ENCODE measurements at places on chromosomes 7 and 10. TPM values are rescaled to one million over a fixed set of nuclear protein-coding genes. Genes with fewer than 3 reads are reported as not detected.

DNA sequence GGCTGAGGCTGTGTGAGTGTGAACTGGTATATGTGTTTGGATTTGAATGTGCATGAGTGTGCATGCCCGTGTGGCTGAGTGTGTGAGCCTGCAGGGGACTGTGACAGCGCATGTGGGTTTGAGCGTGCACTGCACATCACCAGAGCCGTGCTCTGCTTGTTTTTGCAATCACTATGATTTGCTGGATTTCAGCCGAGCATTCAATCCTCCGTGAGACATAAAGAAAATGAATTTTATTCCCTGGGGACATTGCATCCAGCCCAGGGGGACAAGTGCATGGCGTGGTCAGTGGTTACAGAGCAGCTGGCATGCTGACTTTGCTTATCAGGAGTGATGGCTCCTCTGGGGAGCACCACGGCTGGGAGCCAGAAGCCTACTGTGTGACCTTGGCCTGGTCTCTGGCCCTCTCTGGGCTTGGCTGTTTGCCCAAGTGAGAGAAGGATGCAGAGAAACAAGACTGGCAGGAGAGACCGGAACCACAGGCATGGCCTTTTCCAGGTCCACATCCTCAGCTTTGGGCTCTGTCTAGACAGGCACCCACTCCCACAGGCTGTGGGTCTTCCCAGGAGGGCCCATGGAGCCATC is 160.2 kb upstream of the UNC5B start:
- no peak for DNase-seq

DNA sequence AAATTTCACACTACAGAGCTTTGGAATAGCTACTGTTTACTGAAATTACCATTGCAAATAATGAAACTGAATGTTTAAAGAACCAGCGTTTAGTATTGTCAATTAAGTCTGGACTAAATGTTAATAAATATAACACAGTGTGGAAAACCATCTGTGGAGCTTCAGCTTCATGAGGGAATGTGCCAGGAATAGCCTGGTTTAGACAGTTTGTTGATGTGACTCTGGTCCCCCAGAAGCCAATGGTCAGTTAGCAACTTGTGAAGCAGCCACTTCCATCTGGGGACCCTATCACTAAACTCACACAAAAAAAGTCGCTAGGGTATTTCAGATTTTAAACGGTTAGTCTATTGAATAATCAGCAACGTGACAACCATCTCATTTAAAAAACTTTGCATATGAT is 207.8 kb downstream of the RAMP3 start:
- DNase-seq, result no peak

GRCh38 chr10:12507165-12507850 is 158.0 kb downstream of the CAMK1D start:
- DNase-seq, result peak; percentile 62

DNA sequence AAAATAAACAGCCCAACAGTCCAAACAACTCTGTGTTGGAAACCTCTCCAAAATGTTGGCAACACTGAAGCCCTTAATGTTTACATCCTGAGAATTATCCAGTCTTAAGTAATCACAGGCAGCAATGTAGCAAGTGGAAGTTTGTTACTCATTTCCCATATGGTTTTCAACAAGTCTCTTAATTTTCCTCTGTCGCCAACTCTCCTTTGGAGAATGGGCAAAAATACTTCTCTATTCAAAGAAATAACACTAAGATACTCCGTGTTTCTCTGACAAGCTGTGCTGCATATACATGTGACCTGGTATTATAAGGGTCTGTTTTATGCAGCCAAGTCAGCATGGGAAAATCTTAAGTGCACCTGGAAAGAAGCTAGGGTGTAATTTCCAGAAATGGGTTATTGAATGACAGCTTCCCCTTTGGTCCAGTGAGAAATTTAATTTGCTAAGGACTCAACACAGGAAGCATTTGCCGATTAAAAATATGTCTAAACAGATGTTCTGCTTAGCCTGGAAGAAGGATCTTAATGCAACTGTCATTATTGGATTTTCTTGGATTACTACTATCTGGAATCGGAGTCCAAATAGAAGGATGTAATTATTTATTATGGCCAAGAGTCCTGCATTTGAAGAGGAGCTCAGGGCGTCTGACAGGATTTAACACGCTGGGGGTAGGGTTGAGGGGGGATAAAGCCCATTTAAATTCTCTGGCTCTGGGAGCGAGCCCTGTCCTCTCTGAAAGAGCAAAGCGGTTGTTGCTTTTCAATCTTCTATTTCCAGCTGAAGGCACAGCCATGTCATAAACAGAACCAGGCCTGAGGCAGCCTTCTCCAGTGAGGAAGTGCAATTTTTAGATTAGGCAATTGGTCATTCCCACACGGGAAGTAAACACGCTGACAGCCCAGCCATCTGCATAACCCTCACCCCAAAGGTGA is 73.1 kb downstream of the TLL2 start:
- DNase-seq, result no peak

- DNase-seq, result no peak
Observed at GRCh38 chr10:74925708-74926107, 99.3 kb downstream of the KAT6B start.

GRCh38 chr7:4683884-4684565 is 1.9 kb downstream of the FOXK1 start:
- peak; percentile 86 for DNase-seq

DNA sequence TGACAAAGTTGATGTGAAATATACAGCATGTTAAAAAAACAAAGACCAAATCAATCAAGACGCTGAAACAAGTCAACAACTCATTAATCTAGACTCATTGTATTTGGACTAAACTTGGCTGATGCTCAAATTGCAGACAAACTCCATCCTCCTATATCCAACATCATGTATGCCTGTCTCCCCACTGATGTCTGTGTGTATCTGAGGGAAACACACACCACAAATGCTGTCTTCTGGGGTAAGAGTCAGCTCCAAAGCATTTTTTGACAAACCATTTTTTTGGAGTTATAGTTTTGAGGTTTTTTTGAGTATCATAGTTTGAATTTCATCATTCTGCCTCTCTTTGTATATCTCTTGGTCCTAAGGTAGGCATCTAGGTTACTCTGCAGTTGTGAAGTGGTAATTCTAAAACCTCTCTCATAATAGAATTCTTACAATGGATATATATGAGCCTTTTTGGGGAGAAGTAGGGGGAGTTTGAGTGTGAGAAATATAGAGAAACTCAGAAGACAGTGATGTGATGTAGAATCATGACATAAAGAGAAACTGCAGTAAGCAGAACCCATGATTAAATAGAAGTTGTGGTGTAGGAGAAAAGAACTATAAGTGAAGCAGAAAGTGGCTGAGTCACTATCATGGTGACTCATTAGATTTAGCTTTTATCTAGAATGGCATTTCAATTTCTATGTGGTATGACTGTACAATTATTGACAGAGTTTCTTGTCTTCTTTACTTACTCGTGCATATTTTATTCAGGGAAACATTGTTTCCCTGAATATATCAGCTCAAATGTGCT is 1531.1 kb upstream of the LRRTM3 start:
- DNase-seq, result no peak

- DNase-seq, result no peak
Observed at GRCh38 chr10:7481368-7481765, 70.5 kb upstream of the SFMBT2 start.

- DNase-seq, result no peak
Observed at GRCh38 chr7:16504019-16504418, 22.6 kb upstream of the LRRC72 start.

- no peak for DNase-seq
Observed at GRCh38 chr10:100033766-100034418, 24.1 kb upstream of the DNMBP start.

DNA sequence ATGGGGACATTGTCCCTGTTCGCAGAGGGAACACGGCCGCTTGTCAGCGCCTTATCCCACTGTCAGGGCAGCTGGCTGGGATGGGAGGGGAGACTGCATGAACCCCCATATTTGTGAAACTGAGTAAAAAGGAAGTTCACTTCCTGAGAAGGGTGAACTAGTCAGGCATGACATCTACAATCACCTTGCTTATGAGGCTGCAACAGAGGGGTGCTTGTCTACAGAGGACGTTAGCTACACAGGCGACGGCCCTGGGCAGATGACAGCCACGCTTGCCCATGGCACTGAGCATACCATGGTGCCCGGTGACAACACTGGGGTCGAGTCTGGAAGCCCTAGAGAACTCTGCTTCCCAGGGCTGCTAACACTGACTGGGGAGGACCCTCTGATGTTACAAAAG is 46.0 kb upstream of the KDM7A start:
- DNase-seq, result no peak

DNA sequence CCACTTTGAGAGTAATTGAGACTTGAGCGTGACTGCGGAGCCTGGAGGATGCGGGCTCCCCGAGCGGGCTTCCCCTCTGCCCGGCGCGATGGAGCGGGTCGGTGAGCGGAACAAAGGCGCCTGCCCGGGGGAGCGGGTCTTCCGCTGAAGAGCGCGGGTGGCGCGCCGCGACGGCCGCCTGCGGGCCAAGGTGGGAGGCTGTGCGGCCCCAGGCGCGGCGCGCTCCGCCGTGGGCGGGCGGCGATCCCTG is at the start of gene GALNT17:
Gene GALNT17 (plus strand): TSS at position 18 of the 250 bp plus-strand sequence.
- no peak for DNase-seq

DNA sequence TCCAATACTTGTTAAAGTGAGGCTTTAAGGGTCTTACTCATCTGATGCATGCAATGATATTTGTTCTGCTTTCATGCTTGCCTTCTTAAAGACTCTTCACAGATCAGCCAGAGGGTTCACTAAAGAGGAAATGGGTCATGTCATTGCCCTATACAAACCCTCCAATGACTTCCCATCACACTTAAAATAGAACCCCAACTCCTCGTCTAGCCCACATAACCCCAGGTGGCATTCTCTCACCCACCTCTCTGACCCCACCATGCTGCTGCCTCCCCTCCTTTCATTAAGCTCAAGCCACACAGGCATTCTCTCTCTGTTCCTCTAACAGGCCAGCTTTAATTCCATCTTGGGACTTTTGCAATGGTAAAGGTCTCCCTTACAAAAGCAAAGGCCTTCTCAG is 253.6 kb downstream of the GRID1 start:
- no peak for DNase-seq

DNA sequence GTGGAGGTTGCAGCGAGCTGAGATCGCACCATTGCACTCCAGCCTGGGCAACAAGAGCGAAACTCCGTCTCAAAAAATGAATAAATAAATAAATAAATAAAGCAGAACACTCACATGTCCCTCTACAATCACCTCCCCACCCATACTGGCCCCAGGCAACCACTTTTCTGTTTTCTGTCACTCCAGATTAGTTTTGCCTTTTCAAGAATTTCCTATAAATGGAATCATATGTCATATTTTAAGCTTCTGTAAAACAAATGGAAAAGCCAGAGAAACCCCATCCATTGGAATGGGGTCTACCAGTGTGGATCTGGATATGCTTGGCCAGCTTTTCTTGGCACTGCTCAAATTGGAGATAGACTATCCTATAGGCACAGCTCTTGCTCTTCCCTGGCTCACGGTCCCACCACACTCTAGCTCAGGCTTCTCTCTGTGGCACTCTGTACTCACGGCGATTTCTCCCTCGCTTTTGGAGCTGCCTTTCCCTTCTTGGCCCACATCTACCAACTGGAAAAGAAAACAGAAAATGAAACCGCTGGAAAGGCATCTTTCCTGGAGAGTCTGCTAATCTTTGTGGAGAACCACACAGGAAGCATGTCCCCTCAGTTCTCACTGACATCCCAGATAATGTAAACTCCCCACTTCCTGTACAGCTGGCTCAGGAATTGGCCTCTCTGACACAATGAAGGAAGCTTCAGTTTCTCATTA is 210.1 kb downstream of the JCAD start:
- DNase-seq, result no peak

DNA sequence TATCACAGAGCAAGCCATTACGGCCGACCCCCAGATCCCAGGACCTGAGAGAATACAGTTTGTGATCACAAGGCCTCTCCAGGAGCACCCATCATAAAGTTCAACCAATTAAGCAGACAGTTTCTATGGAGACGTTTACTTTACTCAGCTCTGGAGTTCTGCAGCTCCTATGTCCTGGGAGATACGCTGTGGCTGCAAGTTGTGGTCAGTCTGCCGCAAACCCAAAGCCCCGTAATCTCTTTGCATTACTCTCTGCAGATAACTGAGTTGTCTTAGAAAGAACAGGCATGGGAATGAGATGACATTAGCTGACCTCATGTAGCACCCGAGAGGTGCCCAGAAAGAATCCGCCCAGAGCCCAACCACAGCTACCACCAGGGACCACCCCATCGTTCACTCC is 305.1 kb downstream of the FGFR2 start:
- DNase-seq, result no peak

- no peak for DNase-seq
Observed at GRCh38 chr10:29239569-29240472, 49.0 kb upstream of the LYZL1 start.

DNA sequence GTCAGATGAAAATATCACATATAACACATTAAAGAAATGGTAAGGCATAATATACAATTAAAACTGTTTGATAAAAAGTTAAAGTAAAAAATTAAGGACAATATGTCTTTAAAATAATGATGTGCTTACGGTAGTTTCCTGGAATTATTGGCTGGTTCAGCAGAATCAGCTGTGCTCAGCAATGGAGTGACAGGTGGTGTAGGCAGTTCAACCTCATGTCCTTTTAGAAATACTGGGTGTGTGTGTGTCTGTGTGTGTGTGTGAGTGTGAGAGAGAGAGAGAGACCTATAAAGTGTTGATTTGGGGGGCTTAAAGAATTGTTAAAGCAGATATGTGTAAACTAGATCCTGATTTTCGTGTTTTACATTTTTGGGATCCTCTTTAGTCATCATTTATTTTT is 141.2 kb downstream of the ADAM22 start:
- DNase-seq, result no peak

DNA sequence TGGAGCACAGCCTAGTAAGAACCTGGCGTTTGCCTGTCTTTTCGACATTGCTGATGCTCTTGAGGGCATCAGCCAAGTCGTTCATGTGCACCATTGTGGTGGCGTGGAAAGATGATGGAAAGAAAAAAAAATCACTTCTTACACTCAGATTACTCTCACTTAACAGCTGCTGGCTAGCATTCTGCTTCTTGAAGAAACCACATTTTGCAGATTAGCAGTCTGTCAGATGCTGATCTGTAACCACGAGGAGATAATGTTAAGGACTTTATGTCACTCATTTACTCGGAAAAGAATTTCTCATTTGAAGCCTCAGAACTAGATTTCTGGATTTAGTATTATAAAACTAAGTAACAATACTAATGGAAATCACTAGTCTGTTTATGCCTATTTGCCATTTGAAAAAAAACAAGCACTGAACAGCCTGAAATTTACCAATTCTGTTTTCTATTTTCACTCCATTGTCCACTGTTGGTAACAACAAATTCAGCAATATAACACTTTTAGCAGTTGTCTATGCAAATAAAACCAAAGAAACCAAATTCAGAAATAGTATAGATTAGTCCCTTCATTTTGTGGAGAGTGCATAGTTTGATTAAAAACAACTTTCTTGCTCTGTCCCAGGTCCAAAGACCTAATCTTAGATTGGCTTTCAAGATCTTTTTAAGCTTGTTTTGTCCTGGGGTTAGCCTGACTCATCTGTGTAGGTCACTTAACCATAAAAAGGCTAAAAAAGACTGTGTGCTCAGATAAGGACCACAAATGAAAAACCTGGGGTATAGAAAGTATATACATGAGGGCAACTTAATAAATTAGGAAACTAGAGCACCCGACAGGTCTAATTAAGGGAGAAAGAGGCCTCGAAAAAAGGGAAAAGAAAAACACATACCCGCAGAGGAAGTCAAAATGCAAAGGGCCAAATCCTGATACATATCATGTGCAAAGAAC is 67.5 kb downstream of the NT5C2 start:
- DNase-seq, result no peak

Gene OR2A12
- total RNA-seq, result not detected

Gene LIPK
- total RNA-seq, result not detected

Gene CCDC71L
- 24.9 TPM for total RNA-seq

Gene STEAP1
- total RNA-seq, result 33.6 TPM

Gene UPK3BL2
- total RNA-seq, result 13.7 TPM

Gene KAZALD1
- 9.3 TPM for total RNA-seq

Gene POMZP3
- total RNA-seq, result 21.7 TPM

Gene RET
- total RNA-seq, result 1.0 TPM

Gene HOXA1
- 0.97 TPM for total RNA-seq

Gene UTF1
- total RNA-seq, result not detected
